Naive thymus-derived CD8-positive, alpha-beta T cell (primary cell): ENCODE measurements at places on chromosomes 1 and 21.

DNA sequence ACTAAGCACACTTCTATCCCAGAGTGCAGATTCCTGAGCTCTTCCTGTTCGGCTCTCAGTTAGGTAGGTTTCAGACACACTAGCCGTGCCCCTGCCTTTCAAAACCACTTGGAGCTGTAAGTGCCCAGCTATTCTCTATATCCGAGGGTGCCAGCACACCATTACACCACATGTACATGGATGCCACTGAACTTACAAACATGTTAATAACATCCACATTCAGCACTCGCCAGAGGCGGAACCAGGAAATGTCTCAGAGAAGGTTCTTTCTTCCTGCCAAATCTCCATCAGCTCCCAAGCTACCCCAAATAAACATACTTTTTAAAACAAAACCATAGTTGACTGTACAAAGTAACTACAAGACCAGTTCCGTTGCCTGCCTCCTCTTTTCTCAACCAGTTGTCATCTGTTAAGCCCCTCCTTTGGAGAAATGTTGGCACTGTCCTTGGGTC is 78.4 kb upstream of the CTTNBP2NL start:
- DNase-seq: no peak
- H3K36me3 ChIP-seq: no peaks in the 10 kb centered on the region
- no peak overlapping the region for H3K4me3 ChIP-seq
- H3K4me1 ChIP-seq: no peaks in the 10 kb centered on the region
- no peak overlapping the region for H3K27ac ChIP-seq

- H3K27me3 ChIP-seq: no peaks in the 10 kb centered on the region
- peaks cover 41% of the 10 kb centered on the region for H3K4me1 ChIP-seq
- H3K4me3 ChIP-seq: peak overlapping the region; percentile 23
- peak overlapping the region; percentile 51 for H3K27ac ChIP-seq
- peaks cover 4% of the 10 kb centered on the region for H3K36me3 ChIP-seq
Measured at GRCh38 chr1:234400773-234401172, 27.5 kb downstream of the COA6 start.

GRCh38 chr1:219555806-219556205 is 57.1 kb downstream of the ZC3H11B start:
- H3K36me3 ChIP-seq: no peaks in the 10 kb centered on the region
- no peak for DNase-seq
- H3K27ac ChIP-seq: no peak overlapping the region
- H3K4me1 ChIP-seq: no peaks in the 10 kb centered on the region
- H3K27me3 ChIP-seq: peaks cover 3% of the 10 kb centered on the region
- no peak overlapping the region for H3K4me3 ChIP-seq

GRCh38 chr1:102365071-102365470 is 368.3 kb upstream of the OLFM3 start:
- no peak overlapping the region for H3K4me3 ChIP-seq
- H3K4me1 ChIP-seq: no peaks in the 10 kb centered on the region
- DNase-seq: no peak
- no peak overlapping the region for H3K27ac ChIP-seq
- H3K36me3 ChIP-seq: no peaks in the 10 kb centered on the region
- no peaks in the 10 kb centered on the region for H3K27me3 ChIP-seq

DNA sequence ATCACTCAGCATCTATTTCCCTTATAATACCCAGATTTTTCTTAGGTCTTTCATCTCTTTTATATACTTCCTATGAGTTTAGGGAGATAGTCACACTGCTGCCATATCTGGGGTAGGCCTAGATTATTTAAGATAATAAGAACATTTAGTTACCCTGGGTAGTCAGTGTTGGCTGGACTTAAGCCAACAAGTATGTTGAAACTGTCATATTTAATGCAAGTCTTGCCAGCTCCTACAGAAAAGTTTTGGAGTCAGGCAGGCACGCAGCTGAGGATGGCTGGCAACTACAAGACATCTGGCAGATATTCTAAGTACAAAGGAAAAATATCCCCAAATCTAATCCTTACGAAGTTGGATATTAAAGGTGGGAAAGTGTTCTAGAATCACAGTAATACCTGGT is 19.2 kb upstream of the DEPDC1 start:
- H3K36me3 ChIP-seq: no peaks in the 10 kb centered on the region
- no peak for DNase-seq
- H3K4me3 ChIP-seq: no peak overlapping the region
- H3K27ac ChIP-seq: no peak overlapping the region

GRCh38 chr1:223709598-223709997 is 2.7 kb upstream of the CAPN2 start:
- no peaks in the 10 kb centered on the region for H3K36me3 ChIP-seq
- H3K4me1 ChIP-seq: peaks cover 33% of the 10 kb centered on the region
- H3K4me3 ChIP-seq: no peak overlapping the region
- no peak overlapping the region for H3K27ac ChIP-seq
- no peaks in the 10 kb centered on the region for H3K27me3 ChIP-seq
- no peak for DNase-seq

GRCh38 chr1:62539028-62539447 is 58.3 kb upstream of the ANGPTL3 start:
- DNase-seq: no peak
- H3K27me3 ChIP-seq: no peaks in the 10 kb centered on the region
- no peak overlapping the region for H3K4me3 ChIP-seq
- H3K4me1 ChIP-seq: no peaks in the 10 kb centered on the region
- H3K36me3 ChIP-seq: no peaks in the 10 kb centered on the region
- H3K27ac ChIP-seq: no peak overlapping the region

GRCh38 chr21:36385233-36386030 is at the start of gene CHAF1B:
CHAF1B (plus strand) TSS chr21:36385392; CDS start chr21:36386137, 745 bp downstream.
- no peak within 1 kb of the TSS for H3K27ac ChIP-seq
- peak; percentile 63 for DNase-seq
- H3K36me3 ChIP-seq: no peaks in the 10 kb centered on the region
- peak within 1 kb of the TSS; percentile 85 for H3K4me3 ChIP-seq
- H3K27me3 ChIP-seq: no peaks in the 10 kb centered on the region

DNA sequence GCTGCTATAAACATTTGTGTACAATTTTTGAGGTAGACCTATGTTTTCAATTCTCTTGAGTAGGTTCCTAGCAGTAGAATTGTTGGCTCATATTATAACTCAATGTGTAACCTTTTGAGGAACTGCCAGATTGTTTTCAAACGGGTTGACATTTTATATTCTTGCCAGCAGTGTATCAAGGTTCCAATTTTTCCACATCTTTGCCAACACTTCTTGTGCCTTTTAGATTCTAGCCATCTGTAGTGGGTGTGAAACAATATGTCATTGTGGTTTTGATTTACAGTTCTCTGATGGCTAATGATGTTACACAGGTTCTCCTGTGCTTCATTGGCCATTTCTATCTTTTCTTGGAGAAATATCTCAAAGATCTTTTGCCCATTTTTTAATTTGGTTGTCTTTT is 36.4 kb downstream of the MAP3K7CL start:
- no peak for DNase-seq
- no peak overlapping the region for H3K4me3 ChIP-seq
- H3K4me1 ChIP-seq: peaks cover 21% of the 10 kb centered on the region
- H3K27ac ChIP-seq: no peak overlapping the region
- H3K36me3 ChIP-seq: peaks cover 9% of the 10 kb centered on the region

GRCh38 chr1:25912076-25912831 is 6.0 kb upstream of the STMN1 start:
- no peaks in the 10 kb centered on the region for H3K36me3 ChIP-seq
- peaks cover 5% of the 10 kb centered on the region for H3K4me1 ChIP-seq
- no peak overlapping the region for H3K4me3 ChIP-seq
- H3K27ac ChIP-seq: no peak overlapping the region

- H3K4me1 ChIP-seq: no peaks in the 10 kb centered on the region
- H3K27ac ChIP-seq: peak overlapping the region; percentile 14
- DNase-seq: no peak
- H3K27me3 ChIP-seq: no peaks in the 10 kb centered on the region
- no peak overlapping the region for H3K4me3 ChIP-seq
- peaks cover 4% of the 10 kb centered on the region for H3K36me3 ChIP-seq
Measured at GRCh38 chr1:108972951-108973350, 9.7 kb upstream of the CLCC1 start.

DNA sequence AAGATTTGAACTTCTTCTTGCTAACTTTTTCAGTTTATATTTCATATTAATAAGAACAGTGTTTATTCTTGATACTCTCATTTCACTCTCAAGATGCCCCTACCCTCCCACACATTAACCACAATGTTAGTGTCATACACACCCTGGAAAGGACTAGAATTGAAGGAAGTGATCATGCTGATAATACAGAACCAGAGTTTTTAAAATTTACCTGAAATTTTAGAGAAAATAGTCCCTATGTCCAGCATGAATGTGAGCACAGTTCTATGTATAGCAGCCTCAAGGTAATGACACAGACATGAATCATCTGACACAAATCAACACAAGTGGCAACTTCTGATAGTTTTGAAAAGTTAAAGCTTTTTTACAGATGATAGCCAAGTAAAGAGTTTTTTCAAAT is 26.0 kb downstream of the RGS1 start:
- H3K4me3 ChIP-seq: no peak overlapping the region
- H3K27me3 ChIP-seq: no peaks in the 10 kb centered on the region
- H3K36me3 ChIP-seq: no peaks in the 10 kb centered on the region
- H3K4me1 ChIP-seq: peaks cover 25% of the 10 kb centered on the region

- peaks cover 8% of the 10 kb centered on the region for H3K36me3 ChIP-seq
- H3K4me3 ChIP-seq: no peak overlapping the region
- no peak overlapping the region for H3K27ac ChIP-seq
- H3K27me3 ChIP-seq: no peaks in the 10 kb centered on the region
- DNase-seq: no peak
Measured at GRCh38 chr1:101338714-101339430, 102.1 kb downstream of the S1PR1 start.

- H3K27ac ChIP-seq: no peak overlapping the region
- no peak for DNase-seq
- H3K36me3 ChIP-seq: peaks cover 40% of the 10 kb centered on the region
Measured at GRCh38 chr1:193211539-193211938, 25.1 kb upstream of the B3GALT2 start.

- H3K4me1 ChIP-seq: peaks cover 18% of the 10 kb centered on the region
- H3K4me3 ChIP-seq: no peak overlapping the region
- H3K27ac ChIP-seq: no peak overlapping the region
- H3K27me3 ChIP-seq: no peaks in the 10 kb centered on the region
- no peak for DNase-seq
Measured at GRCh38 chr1:193201021-193201420, 14.6 kb upstream of the B3GALT2 start.

- H3K27me3 ChIP-seq: no peaks in the 10 kb centered on the region
- no peak overlapping the region for H3K27ac ChIP-seq
- H3K4me3 ChIP-seq: no peak overlapping the region
- H3K36me3 ChIP-seq: no peaks in the 10 kb centered on the region
- no peaks in the 10 kb centered on the region for H3K4me1 ChIP-seq
Measured at GRCh38 chr1:82455342-82455741, 654.6 kb downstream of the ADGRL2 start.
